ENCODE measurements at places on chromosomes 4 and X. TPM values are rescaled to one million over a fixed set of nuclear protein-coding genes. Genes with fewer than 3 reads are reported as not detected.
A peak's percentile ranks its signal among the peaks of the same experiment; 100 is the strongest.

Gene VSIG4
- total RNA-seq = 6.4 TPM

- DNase-seq = no peak
These were observed 49.9 kb upstream of the LRPAP1 start for GRCh38 chr4:3582091-3582475.

Gene SMIM10
- 3.6 TPM for total RNA-seq

DNA sequence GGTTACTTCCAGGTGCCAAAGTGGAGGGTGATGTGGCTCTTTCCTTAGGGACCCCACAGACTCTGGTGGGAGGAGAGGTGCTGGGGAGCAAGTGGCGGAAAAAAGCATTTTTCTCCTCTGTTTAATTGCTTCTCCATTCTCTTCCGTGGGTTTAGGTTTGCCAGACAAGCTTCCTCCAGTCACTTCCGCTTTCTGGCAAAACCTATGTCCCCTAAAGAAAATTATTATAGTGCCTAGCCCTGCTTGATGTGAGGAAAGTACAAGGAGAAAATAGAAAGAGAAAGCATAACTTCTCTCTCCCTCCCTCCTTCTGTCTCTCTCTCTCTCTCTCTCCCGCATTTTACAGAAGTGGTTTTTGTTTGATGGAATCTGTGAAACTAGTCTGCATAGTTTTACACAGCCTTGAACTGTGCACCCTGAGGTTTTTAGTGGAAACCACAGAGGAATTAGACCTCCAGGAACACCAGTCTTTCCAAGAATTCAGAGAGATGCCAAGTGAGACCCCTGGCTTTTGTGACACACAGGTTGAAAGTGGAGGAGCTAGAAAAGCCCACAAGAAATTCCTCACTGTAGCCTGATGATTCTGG, 231.1 kb upstream of the ANXA3 start:
- DNase-seq = no peak

- no peak for DNase-seq
These were observed 157.1 kb upstream of the LNX1 start for GRCh38 chr4:53748328-53748772.

Gene LIAS
- 20.1 TPM for total RNA-seq

DNA sequence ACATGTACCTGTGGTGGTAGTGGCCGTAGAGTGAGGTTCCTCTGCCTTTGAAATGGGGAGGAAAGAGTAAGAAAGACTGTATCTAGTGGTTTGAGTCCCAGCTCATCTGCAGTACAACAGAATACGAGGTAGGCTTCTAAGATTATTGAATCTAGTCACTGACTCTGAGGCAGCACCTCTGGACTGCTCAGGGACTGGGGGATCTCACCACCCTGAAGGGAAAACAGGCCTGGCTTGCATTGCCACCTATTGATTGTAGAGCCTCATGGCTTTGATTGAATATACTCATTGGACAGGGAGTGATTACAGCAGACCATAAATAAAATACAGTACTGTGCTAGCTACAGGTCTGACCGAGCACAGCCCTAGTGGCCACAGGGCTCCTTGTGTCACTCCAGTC, 50.5 kb downstream of the GPR174 start:
- DNase-seq = no peak

- no peak for DNase-seq
These were observed 173.8 kb downstream of the MSN start for GRCh38 chrX:65841263-65841662.

GRCh38 chr4:127732623-127733328, 2.6 kb downstream of the SLC25A31 start:
- peak; percentile 62 for DNase-seq

Gene SYTL5
- 1.3 TPM for total RNA-seq

Gene ETNPPL
- not detected for total RNA-seq
